GM12878 (cell line): ENCODE measurements at places on chromosomes 16 and 17. TPM values are rescaled to one million over a fixed set of nuclear protein-coding genes. Genes with fewer than 3 reads are reported as not detected.

OTOP3 gene
- total RNA-seq: not detected in 2 replicates

DNA sequence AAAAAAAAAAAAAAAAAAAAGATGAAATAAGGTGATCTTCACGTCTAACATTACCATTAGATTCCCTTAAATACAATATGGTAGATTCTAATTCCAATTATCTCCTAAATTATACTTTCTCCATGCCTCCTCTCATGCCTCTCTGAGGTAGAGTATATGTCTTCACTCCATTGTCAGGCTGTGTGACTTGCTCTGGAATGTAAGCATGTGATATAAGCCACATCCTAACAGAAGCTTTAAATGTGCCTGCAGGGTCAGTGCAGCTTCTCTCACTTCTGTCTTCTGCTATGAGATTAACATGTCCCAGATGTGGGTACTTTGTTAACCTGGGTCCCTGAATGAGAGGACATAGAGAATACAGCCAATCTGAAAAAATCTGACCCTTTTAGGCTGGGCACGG lies 32.6 kb downstream of the MED13 start:
- no peak for DNase-seq

GRCh38 chr16:59392911-59393310 lies 658.8 kb upstream of the GOT2 start:
- no peak for DNase-seq

LAT gene
- 4.0 and 6.9 TPM in 2 replicates for total RNA-seq

DNA sequence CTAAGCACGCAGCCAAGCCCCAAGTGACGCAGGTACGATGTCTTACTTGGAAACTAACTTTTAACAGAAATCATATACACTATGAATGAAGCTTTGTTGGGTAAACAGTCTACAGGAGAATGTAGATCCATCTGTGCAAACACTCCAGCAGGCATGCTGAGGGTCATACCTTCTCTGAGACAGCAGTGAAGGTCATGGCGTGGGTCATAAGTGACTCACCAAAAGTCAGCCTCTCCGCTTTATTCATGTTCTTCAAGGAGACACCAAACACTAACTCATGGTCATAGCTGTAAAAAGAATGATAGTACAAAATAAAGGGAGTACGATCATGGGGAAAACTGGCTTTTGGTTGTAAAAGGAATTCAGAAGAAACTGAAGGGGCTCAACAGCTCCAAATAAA lies 20.6 kb downstream of the BLMH start:
- DNase-seq: no peak

GRCh38 chr17:38673707-38674013 lies 1.1 kb downstream of the EPOP start:
- no peak for DNase-seq

CDH15 gene
- not detected in 2 replicates for total RNA-seq

- DNase-seq: no peak
These were observed 45.0 kb downstream of the USP31 start for GRCh38 chr16:23104032-23104955.

GRCh38 chr17:18084256-18084655 lies 3.5 kb upstream of the DRG2 start:
- DNase-seq: no peak

KRT9 gene
- not detected in 2 replicates for total RNA-seq

SLC16A6 gene
- total RNA-seq: 7.6 and 8.1 TPM in 2 replicates

AARSD1 gene
- total RNA-seq: 38.6 and 41.7 TPM in 2 replicates

DNA sequence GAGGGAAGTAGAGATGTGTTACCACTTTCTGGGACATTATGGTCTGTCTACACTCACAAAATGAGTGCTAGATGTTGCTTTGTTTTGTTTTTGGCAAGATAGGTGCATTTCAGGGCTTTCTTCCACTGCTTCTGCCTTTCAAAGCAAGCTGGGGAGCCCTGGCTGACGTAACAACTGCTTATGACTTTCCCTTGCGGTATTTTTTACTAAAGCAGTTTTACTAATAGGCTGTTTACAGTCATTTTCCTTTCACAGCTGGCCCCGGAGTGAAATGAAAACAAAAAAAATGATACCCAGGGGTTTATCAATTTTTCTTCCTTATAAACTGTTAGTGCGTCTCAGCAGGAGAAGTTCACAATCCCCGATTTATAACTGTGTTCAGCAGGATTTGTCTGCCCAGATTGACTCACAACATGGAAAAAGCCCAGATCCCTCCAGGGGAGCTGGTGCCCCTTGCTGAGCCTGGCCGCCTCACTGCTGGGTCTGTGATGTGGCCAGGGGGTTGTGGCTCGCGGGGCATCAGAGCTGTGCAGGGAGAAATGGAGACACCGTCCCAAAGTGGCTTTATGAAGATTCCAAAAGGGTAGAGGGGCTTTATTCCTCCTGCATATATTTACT lies 184.4 kb upstream of the HS3ST3A1 start:
- no peak for DNase-seq

KCNJ2 gene
- total RNA-seq: 10.0 and 10.1 TPM in 2 replicates

DNA sequence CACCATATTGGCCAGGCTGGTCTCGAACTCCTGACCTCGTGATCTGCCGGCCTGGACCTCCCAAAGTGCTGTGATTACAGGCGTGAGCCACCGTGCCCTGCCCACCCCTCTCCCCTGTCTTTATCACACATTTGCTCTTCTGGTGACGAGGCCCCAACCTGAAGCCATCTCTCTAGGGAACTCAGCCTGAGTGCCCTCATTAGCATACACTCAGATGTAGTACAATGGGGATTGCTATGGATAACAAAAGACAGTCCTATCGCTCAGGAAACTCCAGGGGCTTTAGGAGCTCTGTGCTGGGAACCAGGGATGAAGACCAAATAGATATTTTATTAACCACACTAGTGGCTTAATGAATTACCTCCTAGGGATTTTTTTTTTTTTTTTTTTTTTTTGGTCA lies 100.7 kb downstream of the MARF1 start:
- no peak for DNase-seq

LITAFD gene
- not detected in 2 replicates for total RNA-seq

GRCh38 chr16:65314627-65315008 lies 192.8 kb upstream of the CDH11 start:
- DNase-seq: no peak

GRCh38 chr17:28684963-28685362 lies 23.0 kb downstream of the SUPT6H start:
- DNase-seq: no peak

DNA sequence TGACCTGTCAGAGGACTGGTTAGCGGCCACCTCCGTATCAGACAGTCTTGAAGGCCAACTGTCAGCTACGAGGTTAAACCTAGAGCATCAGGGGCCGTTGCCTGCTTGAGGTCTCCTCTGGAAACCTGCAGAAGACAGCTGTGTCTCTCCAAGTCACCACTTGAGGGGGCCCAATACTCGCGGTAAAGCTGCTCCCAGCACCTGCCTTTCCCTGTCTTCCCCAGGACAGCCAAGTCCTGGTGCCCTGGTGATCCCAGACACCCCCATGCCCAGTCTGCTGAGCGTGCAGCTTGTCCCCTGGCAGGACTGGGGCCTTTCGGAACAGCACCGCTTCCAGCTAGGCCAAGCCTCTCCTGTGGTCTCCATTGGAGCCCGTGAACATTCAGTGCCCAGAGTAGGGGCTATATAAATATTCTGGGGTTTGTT lies 80.1 kb downstream of the DNAH17 start:
- DNase-seq: no peak

DNA sequence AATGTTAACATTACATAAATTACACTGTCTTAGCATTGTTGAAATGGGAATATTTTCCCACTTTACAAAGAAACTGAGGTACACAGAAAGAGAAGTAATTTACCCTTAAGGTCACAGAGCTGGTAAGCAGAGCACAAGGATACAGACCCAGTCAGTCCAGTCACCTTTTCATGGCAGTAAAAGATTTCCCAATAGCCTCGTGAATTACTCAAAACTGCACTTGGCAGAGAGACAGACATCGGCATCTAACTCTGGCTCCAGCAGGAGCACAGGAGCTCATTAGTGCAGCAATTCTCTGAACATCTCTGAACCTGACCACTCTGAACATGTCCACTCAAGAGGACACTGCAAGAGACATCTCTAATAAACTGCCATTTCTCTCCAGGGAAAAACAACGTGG lies 3.1 kb downstream of the TEX2 start:
- DNase-seq: no peak

DNA sequence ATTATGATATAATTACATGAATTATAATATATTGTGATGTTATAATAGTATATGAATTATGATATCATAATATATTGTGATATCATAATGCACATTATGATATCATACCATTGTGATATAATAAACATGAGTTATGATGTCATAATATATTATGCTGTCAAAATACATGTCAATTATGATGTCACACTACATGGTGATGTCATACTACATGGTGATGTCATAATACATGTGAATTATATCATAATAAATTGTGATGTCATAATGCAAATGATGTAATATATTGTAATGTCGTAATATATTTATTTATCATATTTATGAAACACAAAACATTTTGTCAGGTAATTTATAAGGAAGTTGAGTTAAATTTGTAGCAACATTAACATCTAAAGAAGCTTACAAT lies 1950.1 kb downstream of the TP53TG3F start:
- no peak for DNase-seq

DNA sequence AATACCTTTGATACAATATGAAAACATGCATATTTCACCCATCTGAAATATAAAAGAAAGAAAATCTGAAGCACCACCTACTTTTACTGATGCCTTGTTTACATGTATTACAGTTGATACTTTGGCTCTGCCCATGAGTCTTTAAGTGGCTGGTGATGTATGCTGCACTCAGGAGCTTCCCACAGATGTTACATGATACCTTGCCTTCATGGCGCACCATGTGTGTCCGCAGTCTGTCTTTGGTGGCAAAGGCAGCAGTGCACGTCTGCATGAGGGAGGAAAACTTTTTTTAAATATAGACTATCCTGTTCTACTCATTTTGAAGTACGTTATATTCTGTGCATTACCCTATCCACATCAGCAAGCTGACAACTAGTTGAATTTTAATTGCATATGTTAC lies 7.5 kb downstream of the VEZF1 start:
- DNase-seq: no peak

GRCh38 chr16:88830258-88830657 lies 18.5 kb upstream of the APRT start:
- DNase-seq: no peak

GRCh38 chr17:63550817-63551639 lies 751 bp downstream of the DCAF7 start:
- DNase-seq: no peak

GRCh38 chr16:23514381-23515152 lies 4.3 kb upstream of the GGA2 start:
- DNase-seq: no peak

CLN3 gene
- total RNA-seq: 20.4 and 21.5 TPM in 2 replicates

GRAP gene
- total RNA-seq: 50.4 and 51.2 TPM in 2 replicates

ALDH3A2 gene
- total RNA-seq: 25.7 and 27.8 TPM in 2 replicates

FOXK2 gene
- total RNA-seq: 56.8 and 58.3 TPM in 2 replicates

NECAB2 gene
- not detected in 2 replicates for total RNA-seq

CCL1 gene
- total RNA-seq: 0.54 TPM in 1 of 2 replicates, not detected in the other

DNA sequence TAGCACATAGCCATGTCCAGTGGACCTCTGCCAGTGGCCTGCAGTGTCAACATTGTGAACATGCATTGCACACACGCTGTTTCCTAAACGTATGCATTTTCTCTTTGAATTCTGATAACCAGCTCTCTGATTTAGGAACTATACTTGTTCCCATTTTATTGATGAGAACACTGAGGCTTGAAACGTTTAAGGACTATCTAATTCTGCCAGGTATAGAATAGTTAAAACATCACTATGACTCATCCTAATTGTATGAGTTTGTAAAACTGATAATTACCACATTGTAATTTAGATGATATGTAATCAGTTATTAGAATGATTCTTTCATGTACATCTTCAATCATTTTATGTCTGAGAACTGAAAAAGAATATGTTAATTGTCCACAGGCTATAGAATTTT lies 3.1 kb downstream of the BEAN1 start:
- DNase-seq: no peak

CLCN7 gene
- 56.3 and 62.5 TPM in 2 replicates for total RNA-seq

DNA sequence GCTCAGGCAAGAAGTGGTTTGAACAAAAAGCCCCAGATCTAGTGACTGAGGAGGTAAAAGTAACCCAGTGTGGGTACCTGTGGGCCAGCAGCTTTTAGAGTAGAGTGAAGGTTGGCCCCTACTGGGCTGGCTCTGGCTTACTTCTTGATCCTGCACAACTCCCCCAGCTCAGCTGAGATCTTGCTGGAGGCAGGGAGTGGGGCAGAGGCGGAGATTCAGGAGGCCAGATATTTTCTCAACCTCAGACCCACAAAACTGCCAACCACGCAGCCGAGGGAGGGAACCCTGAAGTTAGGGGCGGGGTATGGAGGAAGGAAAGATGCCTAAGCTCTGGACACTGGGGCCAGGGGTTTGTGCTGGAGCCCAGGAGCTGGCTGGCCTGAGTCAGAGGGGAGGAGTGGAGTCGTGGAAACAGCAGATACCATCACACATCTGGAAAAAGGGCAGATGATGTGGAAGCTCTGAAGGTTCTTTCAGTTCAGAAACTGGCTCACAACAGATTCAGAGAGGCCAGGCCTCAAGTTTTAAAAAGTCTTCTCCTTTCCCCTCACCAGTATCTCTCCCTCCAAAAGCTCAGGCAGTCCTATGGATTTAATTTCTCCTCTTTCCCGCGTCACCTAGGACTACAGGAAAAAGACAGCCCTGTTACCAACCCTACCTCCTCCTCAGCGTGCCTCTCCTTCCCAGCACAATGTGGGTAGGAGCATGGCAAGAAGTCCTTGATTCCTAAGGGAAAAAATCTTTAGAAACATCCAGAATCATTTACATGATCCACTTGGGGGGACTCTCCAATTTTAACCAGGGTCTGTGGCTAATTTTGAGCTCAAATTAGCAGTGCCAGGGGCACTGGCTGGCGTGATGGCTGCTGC lies 48.1 kb downstream of the MYO18A start:
- DNase-seq: no peak

DNA sequence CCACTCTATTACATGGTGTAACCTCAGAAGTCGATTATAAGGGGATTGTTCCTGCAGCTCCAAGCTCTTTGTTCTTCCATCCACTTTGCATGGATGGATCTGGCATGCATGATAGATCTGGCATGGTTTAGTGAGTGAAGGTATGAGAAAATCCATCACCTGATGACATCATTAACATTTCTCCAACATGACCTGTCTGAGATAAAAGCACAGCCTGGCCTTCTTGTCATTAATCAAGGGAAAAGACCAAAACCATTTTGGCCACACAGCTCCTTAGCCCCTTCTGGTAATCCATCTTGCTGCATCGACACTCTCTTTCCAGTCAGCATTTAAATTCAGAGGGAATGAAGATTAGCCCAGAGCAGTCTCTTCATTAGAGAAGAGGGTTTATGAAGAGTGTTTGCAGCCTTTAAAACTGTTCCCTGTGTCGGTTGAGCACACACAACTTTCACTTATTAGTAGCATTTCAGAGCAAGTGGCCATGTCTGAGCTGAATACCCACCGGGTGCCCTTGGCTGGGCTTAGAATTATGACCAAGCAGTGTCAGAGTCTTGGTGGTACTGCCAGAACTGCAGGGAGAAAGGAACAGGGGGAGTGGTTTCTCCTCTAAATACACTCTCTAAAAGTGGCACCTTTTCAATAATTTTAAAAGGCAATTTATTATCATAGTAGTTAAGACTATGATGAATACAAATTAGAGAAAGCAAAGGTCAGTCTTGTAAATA lies 246.0 kb downstream of the HAPSTR1 start:
- no peak for DNase-seq

- no peak for DNase-seq
These were observed 849 bp downstream of the CAPN15 start for GRCh38 chr16:528111-529011.

RMI2 gene
- 39.2 and 39.3 TPM in 2 replicates for total RNA-seq

VPS4A gene
- 21.4 and 22.2 TPM in 2 replicates for total RNA-seq
